Common myeloid progenitor, CD34-positive (primary cell): ENCODE measurements at places on chromosomes 12 and 14.
A peak's percentile ranks its signal among the peaks of the same experiment; 100 is the strongest.

DNA sequence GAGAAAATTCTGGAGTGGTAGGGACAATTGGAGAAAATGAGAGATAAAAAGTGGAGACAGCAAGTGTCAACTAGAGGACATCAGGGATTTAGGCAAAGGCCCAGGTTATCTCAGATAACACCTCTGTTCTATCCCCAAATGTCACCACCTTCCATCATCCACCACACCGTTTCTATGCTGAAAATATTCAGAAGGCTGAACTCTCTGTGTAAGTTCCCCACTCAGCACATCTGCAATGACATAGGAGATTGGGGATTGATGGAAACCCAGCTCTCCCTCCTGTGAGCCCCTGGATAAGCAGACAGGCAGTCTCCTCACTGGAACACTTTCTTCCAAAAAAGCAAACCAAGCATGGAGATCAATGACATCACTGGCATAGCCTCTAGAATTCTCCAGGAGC lies 5.6 kb upstream of the OR10P1 start:
- DNase-seq = no peak

GRCh38 chr12:29374913-29375312 lies 6.1 kb downstream of the ERGIC2 start:
- DNase-seq = no peak

DNA sequence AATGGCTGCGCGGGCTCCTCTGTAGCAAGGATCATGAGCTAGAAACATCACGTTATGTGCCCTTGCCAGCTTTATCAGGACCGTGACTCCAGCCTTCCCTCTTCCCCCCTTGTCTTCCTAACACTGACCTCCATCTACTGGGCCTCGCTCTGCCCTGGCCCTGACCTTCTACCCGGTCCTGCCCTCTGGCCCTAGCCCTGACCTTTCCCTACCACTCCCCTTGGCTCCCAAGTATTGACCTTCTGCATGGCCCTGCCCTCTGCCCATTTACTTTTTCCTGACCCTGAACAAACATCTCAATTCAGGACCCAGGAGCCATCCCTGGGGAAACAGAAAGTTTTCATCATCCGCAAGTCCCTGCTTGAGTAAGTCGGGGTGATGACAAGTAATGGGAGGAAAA lies 2.0 kb downstream of the SOAT2 start:
- no peak for DNase-seq

DNA sequence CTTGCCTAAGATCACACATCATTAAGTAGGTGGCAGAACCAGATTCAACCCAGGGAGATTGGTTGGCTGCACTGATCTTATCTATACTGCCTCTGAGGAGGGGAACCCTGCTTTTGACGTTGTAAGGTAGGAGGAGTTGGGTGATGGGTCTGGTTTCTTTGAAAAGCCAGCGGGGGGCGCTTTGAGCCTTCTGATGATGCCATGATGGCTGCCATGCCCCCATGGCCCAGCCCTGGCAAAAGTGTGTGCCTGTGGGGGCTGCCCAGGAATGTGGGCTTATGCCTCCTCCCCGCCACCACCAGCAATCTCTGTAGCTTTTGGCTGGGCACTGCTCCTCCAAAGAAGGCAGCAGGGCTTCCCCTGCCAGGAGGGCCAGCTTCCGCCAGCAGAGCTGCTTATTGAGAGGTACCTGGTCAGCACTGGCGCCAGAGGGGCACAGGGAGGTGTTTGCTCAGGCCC lies 224.3 kb downstream of the SLC41A2 start:
- DNase-seq = peak; percentile 69

GRCh38 chr14:44317441-44317746 lies 189.7 kb downstream of the FSCB start:
- no peak for DNase-seq

GRCh38 chr12:58980768-58981167 lies 60.5 kb upstream of the LRIG3 start:
- DNase-seq = no peak

DNA sequence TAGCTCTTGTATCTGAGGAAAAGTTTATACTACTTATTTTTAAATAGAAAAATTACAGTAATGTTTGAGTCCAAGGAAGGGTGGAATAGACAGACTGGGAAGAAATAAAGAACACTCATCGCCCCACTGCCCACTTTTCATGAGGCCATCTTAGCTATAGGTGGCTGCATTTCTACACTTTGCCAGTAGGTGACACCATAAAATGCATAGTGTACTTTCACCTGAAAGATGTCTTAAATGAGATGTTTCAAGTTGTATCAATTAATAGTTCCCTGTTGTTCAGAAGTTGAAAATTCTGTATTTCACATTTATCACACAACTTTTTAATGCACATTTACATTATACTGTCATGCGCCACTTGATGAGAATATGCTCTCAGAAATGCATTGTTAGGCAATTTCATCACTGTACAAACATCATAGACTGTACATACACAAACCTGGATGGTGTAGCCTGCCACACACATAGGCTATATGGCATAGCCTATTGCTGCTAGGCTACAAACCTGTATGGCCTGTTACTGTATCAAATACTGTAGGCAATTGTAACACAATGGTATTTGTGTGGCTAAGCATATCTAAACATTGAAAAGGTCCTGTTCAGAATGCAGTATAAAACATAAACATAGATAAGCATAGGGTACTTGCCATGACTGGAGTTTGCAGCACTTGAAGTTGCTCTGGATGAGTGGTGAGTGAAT lies 27.6 kb downstream of the PMCH start:
- DNase-seq = peak; percentile 40

DNA sequence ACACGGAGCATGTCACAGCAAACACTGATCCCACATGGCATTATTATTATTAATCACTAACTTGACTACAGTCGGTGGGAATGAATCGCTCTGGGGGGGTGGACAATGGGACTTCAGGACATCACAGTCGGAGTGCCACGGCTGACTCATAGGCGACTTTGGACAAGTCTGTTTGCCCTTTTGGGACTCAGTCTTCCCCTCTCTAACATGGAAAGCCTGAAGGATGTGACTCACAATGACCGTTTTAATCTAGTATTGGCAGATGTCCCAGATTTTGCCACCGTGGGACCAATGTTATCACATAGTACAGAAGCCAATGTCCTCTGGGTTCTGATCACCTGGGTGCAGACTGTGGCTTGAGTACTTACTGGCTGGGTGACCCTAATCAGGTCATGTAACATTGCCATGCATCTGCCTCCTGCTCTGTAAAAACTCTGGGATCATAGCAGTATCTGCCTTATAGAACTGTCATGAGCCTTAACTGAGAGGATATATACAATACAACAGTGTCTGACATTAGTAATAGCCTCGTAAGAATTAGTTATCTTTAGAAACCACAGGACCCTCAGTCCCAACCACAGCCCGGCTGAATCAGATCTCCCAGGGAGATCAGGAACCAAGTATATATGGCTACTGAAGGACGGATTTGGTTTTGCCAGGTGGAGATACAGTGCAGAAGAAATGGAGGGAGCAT lies 362.6 kb downstream of the BCL11B start:
- no peak for DNase-seq

GRCh38 chr12:124347805-124348658 lies 53.1 kb downstream of the RFLNA start:
- no peak for DNase-seq

GRCh38 chr12:27104546-27104945 lies 22.2 kb upstream of the C12orf71 start:
- no peak for DNase-seq

- DNase-seq = no peak
Measured at GRCh38 chr14:42862114-42862513, 1255.4 kb downstream of the LRFN5 start.

DNA sequence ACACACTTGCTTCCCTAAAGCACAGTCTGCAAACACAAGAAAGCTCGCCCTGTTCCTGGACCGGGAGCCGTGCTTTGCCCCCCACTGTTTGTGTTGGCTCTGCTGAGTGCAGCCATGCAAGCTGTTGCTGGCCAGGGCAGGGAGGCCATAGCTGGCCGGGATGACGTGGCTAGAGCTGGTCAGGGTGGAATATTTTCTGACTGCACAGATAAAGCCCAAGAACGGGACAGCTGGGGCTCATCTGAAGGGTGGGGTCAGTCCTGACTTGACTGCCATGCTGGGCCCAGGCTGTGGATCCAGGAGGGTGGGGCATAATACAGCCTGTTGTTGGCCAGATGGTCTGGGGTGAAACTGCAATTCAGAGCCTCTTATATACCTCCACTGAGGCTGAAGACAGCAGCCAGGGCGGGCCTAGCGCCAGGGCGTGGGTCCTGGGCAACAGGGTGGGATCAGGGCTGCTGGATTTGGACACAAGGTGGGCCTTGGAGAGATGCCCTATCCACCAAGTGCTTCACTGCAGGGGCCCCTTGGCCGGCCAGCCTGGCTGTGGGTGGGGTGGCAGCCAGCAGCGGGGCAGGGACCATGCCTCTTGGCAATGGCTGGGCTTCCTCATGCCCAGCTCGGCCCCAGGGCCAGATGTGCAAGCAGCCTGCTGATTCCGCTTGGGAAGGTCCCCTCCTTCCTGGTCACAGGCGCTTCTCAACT lies 14.8 kb downstream of the KMT5A start:
- DNase-seq = no peak

DNA sequence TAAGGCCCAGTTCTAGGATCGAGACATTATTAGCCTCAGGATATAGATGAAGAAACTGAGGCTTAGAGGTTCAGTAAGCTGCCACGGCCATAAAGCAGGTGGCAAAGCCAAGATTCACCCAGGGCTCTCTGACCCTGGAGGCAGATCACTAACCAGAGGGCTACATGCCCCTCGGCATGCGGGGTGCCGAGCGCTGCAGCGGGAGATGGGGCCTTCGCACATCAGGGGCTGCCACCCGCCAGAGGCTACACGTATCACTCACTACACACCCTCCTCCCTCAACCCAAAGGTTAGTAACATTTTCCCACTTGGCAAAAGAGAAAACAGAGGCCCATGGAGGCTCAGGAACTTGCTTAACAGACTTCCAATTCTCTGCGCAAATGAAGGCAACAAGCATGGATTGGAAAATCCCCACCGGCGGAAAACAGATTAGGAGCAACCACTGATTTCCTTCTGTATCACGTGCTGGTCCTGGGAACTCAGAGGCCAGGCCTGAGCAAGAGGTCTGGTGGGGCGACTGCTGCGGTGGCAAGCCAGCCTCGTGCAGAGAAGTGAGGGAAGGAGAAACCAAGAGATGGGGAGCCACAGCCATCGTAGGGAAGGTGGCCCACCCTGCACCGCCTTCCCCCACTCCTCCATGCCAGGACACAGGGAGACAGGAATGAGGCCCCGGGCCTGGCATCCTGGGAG lies 6.0 kb downstream of the CCDC85C start:
- DNase-seq = no peak

- no peak for DNase-seq
Measured at GRCh38 chr14:81009346-81009745, 53.9 kb downstream of the TSHR start.

DNA sequence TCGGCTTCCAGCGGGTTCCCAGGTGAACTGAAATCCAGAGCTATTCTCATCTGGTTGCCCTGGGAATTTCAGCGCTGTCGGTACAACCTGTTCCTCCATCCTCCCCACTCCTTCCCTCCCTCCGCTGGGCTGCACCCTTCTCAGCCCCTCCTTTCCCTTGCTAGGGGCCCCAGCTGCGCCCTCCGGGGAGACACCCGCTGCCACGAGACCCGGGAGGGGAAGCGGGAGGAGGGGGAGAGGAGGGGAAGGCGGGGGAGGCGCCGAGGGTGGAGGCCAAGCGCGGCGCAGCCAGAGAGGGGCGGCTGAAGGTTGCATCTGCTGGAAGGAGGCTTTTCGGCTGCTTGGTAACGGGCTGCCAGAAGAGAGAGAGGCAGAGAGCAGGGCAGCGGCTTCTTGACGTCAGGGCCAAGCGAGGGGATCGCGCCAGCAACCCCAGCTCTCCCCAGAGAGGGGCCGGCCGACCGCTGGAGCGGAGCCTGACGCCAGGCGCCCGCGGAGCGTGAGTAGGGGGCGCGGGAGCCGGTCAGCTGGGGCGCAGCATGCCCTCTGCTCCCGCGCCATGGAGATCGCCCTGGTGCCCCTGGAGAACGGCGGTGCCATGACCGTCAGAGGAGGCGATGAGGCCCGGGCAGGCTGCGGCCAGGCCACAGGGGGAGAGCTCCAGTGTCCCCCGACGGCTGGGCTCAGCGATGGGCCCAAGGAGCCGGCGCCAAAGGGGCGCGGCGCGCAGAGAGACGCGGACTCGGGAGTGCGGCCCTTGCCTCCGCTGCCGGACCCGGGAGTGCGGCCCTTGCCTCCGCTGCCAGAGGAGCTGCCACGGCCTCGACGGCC lies at the start of gene KCNA5:
TSS of gene KCNA5 (plus strand) at position 291 of the 831 bp plus-strand sequence. CDS start at position 560, 269 bp downstream.
- DNase-seq = peak; percentile 22

GRCh38 chr14:79044894-79045624 lies 874.9 kb downstream of the NRXN3 start:
- DNase-seq = no peak

DNA sequence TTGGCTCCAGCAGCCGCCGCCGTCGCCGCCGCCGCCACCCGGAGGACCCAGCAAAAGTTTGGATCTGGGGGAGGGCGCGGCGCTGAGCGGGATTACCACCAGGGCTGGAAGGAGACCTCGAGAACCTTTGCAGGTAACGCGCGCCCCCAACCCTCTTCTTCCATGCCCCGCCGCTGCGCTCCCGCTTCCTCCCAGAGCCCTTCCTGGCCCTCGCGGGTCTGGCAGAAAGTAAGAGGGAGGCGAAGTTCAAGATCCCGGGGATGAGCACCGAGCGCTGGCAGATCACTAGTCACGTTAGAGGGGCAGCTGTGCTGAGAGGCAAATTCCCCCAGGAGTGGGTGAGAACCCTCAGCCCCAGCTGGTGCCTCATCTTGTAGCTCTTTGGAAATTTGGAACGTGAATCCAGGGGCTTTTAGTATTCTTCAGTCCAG lies 3.9 kb downstream of the FLRT2 start:
- DNase-seq = no peak

- peak; percentile 10 for DNase-seq
Measured at GRCh38 chr12:88052686-88053085, 23.5 kb upstream of the C12orf50 start.

DNA sequence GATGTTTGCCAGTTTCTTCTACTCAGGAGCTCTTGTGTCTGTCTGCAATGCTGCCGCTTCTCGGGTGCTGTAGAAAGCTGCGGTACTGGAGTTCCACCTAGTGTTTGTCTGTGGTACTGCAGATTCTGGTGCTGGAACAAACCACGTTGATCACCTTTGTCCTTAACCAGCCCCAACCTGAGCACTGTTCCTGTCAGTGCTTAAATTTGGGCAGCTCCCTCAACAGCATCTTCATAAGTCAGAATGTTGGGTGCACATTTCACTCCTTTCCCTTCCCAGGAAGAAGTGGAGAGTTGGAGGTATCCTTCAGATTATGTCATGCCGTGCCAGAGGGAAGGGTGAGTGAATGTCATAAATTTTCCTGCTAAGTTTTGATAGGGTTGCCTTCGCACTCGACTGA lies 48.7 kb upstream of the LALBA start:
- DNase-seq = peak; percentile 85

- DNase-seq = peak; percentile 67
Measured at GRCh38 chr12:8823565-8824300, 1.3 kb downstream of the A2ML1 start.
